ENCODE measurements at places on chromosomes 1 and 21. TPM values are rescaled to one million over a fixed set of nuclear protein-coding genes. Genes with fewer than 3 reads are reported as not detected.
A peak's percentile ranks its signal among the peaks of the same experiment; 100 is the strongest.

DNA sequence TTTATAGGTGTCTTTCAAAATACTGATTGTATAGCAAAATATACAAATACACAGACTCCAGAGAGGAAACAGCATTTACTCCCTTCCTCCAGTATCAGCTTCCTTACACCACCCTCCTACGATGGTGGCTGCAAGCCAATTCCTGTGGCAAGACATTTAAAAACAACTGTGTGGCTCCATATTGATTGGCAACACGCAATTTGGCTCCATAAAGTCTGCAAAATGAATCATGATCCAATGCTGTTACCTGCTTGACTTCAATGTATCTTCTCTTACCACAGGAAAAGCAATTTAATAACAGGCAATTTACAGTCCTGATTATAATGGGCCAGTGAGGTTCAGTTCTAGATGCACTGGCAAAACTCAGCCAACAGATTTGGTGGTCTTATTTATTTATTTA, 19.7 kb upstream of the ATP6V1G3 start:
- no peak for DNase-seq

DNA sequence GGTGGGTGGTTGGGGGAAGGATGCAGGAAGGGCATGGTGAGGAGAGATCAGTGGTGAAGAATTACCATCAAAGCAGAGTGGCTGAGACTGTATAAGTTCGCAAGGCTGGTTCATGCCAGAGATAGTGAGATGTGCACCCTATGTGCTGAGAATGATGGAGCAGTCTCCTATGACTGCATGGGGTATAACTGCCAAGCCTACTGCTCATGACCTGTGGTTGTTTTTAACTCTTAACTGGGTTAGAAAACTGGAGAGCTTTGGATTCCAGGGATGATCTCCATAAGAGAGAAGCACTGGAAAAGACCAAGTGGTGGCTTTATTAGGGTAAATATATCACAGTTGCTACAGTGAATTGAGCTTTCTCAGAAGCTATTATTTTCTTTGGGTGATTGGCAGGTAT, 16.2 kb downstream of the WNT2B start:
- no peak for DNase-seq

DNA sequence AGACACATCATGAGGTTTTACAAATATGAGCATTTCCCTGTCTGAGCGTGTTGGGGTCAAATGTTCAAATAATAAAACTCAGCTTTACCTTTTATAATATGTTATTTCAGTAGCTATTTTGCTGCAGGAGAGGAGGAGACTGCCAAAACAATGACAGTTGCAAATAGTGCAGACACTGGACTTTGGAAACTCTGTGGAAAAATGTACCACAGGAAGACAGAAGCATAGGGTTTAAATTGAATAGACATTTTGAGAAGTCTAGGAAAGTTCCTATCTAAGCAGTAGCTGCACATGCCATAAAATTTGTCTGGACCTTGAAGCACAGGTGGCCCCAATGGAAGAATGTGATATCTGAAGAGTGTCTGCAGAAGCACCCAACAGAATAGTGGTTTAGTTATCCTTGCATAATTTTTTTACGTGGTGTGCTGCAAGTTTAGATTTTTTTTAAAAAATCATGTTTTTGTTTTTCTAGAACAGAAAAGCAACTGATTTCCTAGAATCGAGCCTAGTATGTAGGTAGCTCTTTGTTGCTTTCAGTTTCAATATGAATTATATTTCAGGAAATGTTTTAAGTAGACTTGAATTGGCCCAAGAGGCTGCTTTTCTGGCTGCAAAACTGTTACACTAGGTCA, 14.0 kb upstream of the GBP5 start:
- DNase-seq: peak; percentile 50

- DNase-seq: no peak
These were observed 131.3 kb downstream of the PATJ start for GRCh38 chr1:61873581-61873980.

GRCh38 chr1:115457289-115457688, 119.2 kb upstream of the NGF start:
- DNase-seq: no peak

DNA sequence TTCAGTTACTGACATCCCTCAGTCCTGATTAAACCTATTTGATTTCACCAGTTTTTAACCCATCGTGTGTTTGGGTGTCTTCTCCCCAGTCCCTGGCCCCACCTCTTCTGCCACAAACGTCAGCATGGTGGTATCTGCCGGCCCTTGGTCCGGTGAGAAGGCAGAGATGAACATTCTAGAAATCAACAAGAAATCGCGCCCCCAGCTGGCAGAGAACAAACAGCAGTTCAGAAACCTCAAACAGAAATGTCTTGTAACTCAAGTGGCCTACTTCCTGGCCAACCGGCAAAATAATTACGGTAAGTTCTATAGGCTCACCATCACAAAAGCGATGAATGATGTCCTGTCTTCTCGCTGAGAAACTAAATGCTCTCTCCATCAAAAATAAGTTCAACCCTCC, 28.7 kb downstream of the NBPF3 start:
- DNase-seq: peak; percentile 38

DNA sequence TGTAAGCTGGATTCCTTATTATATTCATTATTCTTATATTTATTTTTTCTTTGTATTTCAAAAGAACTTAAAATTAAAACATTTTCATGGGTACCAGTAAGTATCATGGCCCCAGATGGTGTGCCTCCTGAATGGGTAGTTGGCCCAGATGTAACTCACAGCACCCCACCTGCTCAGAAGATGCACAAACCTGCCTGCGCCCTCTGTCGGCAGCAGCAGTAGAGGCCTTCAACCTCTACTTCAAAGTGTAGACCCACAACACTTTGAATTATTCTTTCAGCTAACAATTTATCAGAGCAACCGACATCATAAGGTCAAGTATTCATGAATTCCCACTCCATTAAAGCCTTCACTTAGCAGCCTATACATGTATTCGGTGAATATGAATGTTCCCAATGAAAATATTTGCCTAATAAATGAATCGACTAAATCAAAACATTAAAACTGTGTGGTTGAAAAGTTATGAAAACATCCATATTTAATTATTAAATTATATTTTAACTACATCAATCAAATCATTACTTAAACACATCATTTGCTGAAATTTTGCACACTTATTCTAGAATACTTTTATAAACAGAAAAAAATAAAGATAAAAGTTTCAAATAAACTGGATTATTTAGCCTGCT, 25.4 kb downstream of the PIGM start:
- DNase-seq: peak; percentile 87

DNA sequence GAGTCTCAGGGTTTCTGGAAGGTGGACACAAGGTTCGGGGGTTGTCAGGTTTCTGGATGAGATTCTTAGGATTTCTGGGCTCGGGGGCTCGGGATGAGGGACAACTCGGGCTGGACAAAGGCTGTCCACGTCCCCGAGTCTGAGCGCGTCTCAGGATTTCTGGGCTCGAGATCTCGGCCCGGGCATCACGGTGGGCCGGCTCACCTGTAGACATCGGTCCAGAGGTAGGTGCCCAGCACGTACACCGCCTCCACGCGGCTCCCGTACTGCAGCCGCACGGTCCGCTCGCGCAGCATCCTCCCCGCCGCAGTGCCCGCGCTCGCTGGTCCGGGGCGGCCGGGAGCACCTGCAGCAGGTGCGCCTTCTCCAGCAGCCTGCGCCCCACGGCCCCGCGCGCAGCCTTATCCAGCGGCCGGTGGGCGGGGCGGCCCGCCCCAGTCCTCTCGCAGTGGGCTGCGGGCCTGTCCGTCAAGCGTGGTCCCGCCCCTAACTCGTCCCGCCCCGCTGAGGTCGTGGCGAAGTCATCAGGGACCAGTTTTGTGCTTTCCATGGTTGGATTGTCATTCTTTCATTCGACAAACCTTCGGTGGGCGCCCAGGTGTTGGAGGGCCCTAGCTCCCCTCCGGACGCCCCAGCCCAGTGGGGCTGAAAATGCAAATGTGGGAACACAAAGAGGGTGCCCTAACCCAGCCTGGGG, at the start of gene PADI2:
PADI2 (minus strand) TSS at position 376 of the 697 bp plus-strand sequence; CDS start at position 296, 80 bp downstream.
- DNase-seq: peak; percentile 92

GRCh38 chr21:26783466-26784195, 61.6 kb downstream of the ADAMTS1 start:
- no peak for DNase-seq

DNA sequence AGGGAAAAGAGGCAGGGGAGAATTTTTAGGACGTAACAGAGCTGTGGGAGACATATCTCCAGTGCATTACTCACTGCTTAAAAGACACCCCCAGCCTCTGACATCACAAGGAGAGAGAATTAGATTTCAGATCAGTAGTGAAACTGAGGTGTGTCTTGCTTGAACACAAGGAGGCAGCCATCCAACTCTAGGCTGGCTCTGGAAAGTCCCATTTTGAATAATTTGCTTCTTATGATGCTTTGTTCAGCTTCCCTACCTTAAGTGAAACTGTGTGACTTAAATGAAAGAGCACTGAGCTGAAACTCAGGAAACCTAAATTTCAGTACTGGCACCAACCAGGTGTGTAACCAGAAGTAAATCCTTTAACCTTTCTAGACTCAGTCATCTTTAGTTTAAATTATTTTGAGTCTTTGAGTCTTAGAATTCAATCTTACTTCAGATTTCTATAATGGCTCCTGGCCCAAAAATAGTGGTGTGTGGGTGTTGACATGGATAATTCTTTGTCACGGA, 251.6 kb upstream of the SGIP1 start:
- DNase-seq: no peak

- DNase-seq: peak; percentile 38
These were observed 88.2 kb downstream of the PSMG1 start for GRCh38 chr21:39094847-39095579.

GRCh38 chr21:31395268-31395667, 51.2 kb upstream of the TIAM1 start:
- DNase-seq: no peak

GRCh38 chr1:111677604-111678003, 58.0 kb downstream of the RAP1A start:
- no peak for DNase-seq

DNA sequence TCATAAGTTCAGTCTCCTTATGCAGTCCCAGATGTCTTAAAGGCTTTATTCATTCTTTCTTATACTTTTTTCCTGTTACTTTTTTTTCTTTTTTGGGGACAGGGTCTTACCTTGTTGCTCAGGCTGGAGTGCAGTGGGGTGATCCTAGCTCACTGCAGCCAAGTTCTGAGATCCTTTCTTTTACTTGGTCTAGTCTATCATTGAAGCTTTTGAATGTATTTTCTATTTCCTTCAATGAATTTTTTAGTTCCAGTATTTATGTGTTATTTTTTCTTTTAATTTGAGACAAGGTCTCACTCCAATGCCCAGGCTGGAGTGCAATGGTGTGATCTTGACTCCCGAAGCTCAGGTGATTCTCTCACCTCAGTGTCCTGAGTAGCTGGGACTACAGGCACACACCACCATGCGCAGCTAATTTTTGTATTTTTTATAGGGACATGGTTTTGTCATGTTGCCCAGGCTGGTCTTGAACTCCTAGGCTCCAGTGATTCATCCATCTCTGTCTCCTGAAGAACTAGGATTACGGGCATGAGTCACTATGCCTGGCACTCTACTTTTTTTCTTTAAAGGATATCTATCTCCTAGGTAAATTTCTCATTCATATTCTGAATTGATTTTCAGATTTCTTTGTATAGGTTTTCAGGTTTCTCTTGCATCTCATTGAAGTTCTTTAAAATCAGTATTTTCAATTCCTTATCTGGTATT, 26.1 kb upstream of the GTF2B start:
- DNase-seq: no peak

DNA sequence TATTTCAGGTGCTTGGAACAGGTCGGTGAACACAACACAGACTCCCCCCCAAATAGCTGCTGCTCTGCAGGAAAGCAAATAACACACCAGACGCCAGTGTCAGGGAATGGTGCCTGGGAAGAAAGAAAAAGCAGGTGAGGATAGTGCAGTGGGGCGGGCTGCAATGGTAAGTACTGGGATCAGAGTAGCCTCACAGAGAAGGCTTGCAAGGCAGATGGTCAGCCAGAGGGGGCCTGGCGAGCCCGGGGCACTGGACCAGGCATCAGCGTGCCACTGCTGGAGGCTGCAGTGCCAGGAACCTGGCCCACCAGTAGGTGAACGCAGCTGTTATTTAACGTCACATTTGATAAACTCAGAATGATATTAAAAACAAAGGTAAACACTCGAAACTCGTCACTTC, 60.0 kb downstream of the POFUT2 start:
- no peak for DNase-seq

GRCh38 chr1:232493869-232494268, 136.1 kb downstream of the SIPA1L2 start:
- no peak for DNase-seq

DNA sequence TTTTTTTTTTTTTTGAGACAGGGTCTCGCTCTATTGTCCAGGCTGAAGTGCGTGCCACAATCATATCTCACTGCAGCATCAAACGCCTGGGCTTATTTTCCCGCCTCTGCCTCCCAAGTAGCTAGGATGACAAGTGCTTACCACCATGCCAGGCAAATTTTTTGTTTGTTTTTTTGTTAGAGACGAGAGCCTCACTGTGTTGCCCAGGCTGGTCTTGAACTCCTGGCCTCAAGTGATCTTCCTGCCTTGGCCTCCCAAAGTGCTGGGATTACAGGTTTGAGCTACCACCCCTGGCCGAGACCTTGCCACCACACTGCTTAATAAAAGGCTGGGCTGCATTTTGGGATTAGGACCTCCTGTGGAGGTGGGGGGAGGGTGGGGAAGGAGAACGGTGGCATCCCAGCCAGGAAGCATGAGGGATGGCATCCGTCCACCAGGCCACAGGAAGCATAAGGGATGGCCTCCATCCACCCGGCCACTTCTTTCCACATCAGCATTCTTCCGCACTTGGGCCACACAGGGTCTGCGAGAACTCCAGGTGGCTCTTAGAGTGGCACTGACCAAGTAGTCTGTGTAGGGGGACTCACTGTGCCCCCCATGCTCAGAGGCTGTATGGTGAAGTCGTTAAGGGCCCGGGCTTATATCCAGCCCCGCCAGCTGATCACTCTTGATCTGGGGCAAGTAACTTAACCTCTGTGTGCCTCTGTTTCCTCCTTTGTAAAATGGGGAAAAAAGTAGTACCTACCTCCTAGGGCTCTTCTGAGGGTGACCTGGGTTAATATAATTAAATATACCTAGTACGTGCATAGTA, 75.0 kb downstream of the GALNT2 start:
- DNase-seq: no peak

DNA sequence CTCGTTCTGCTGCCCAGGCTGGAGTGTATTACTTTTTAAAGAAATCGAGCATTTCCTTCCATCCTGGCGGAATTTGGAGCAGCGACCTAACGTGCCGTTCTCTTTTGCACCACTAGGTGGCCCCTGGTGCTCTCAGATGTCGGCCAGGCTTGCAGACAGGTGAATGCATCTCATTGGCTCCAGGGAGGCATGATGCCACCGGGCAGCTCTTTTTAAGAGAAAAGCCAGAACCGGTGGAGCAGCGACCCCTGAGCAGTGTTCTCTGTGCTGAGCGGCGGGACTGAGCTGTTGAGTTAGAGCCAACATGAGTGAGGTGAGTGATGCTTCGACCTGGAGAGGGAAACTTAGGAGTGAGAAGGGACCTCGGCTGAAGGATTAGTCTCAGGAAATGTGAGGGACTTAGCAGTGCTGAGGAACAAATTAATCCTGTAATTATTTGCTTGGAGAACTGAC, at the start of gene PCP4:
PCP4 (plus strand) TSS at position 241 of the 453 bp plus-strand sequence; CDS start at position 305, 64 bp downstream.
- peak; percentile 48 for DNase-seq

The PPIAL4G gene
- not detected for polyA plus RNA-seq

The SPTA1 gene
- polyA plus RNA-seq: under 0.01 TPM

The PCNX2 gene
- 5.7 TPM for polyA plus RNA-seq

The VSIG8 gene
- not detected for polyA plus RNA-seq

The CD164L2 gene
- not detected for polyA plus RNA-seq

The ACOT7 gene
- 83.9 TPM for polyA plus RNA-seq

The LCE3D gene
- polyA plus RNA-seq: 0.24 TPM

The HSD3B2 gene
- 1.6 TPM for polyA plus RNA-seq

The VPS72 gene
- 35.7 TPM for polyA plus RNA-seq

The SYCP1 gene
- polyA plus RNA-seq: not detected

Data from small intestine (tissue), 16 donors.